ENCODE measurements at places on chromosomes 4 and X. TPM values are rescaled to one million over a fixed set of nuclear protein-coding genes. Genes with fewer than 3 reads are reported as not detected.

C4orf36 gene
- 2.6 TPM for total RNA-seq

FAT4 gene
- total RNA-seq, result 1.1 TPM

ABCD1 gene
- total RNA-seq, result 1.5 TPM

GPR78 gene
- total RNA-seq, result not detected

PPP3CA gene
- 39.6 TPM for total RNA-seq

RHOXF2B gene
- not detected for total RNA-seq

ACE2 gene
- not detected for total RNA-seq

ARHGEF38 gene
- total RNA-seq, result not detected

STK26 gene
- 26.3 TPM for total RNA-seq

CT55 gene
- total RNA-seq, result 71.1 TPM

QRFPR gene
- not detected for total RNA-seq

CENPVL2 gene
- not detected for total RNA-seq

ZIC3 gene
- total RNA-seq, result not detected

F9 gene
- total RNA-seq, result not detected

KCTD8 gene
- total RNA-seq, result 0.23 TPM

TMEM154 gene
- total RNA-seq, result 16.3 TPM

ADAM29 gene
- not detected for total RNA-seq

SPIN2A gene
- total RNA-seq, result 0.37 TPM

DNAAF6 gene
- not detected for total RNA-seq

ADH4 gene
- not detected for total RNA-seq

BEND2 gene
- total RNA-seq, result not detected

YIPF6 gene
- 18.5 TPM for total RNA-seq

GLUD2 gene
- total RNA-seq, result 0.34 TPM

CSAG1 gene
- total RNA-seq, result 71.6 TPM

SMR3B gene
- total RNA-seq, result not detected

ZAR1 gene
- not detected for total RNA-seq

RBM46 gene
- total RNA-seq, result not detected

USP51 gene
- total RNA-seq, result 0.57 TPM

RBMXL3 gene
- total RNA-seq, result not detected

GAGE12F gene
- not detected for total RNA-seq

MTNR1A gene
- total RNA-seq, result not detected

NELFA gene
- total RNA-seq, result 26.4 TPM

CTAG1A gene
- 312 TPM for total RNA-seq

SRPK3 gene
- 0.03 TPM for total RNA-seq

LRAT gene
- total RNA-seq, result 0.32 TPM

IDS gene
- total RNA-seq, result 53.5 TPM

EBP gene
- 145 TPM for total RNA-seq

F11 gene
- not detected for total RNA-seq

H2BW2 gene
- total RNA-seq, result not detected

OCIAD1 gene
- total RNA-seq, result 118 TPM

UGT2B11 gene
- total RNA-seq, result not detected

TMEM35A gene
- not detected for total RNA-seq

ATP2B3 gene
- 0.03 TPM for total RNA-seq

CYSLTR1 gene
- total RNA-seq, result not detected

GYPA gene
- not detected for total RNA-seq

TLL1 gene
- total RNA-seq, result 0.31 TPM

GDPD2 gene
- total RNA-seq, result not detected

CCDC120 gene
- not detected for total RNA-seq

CLCN4 gene
- 0.03 TPM for total RNA-seq

FAM241A gene
- total RNA-seq, result 4.8 TPM

SLC6A14 gene
- total RNA-seq, result not detected

Data from HT1080 (cell line).